ELR (cell line): ENCODE measurements at places on chromosomes 7 and 10.

DNA sequence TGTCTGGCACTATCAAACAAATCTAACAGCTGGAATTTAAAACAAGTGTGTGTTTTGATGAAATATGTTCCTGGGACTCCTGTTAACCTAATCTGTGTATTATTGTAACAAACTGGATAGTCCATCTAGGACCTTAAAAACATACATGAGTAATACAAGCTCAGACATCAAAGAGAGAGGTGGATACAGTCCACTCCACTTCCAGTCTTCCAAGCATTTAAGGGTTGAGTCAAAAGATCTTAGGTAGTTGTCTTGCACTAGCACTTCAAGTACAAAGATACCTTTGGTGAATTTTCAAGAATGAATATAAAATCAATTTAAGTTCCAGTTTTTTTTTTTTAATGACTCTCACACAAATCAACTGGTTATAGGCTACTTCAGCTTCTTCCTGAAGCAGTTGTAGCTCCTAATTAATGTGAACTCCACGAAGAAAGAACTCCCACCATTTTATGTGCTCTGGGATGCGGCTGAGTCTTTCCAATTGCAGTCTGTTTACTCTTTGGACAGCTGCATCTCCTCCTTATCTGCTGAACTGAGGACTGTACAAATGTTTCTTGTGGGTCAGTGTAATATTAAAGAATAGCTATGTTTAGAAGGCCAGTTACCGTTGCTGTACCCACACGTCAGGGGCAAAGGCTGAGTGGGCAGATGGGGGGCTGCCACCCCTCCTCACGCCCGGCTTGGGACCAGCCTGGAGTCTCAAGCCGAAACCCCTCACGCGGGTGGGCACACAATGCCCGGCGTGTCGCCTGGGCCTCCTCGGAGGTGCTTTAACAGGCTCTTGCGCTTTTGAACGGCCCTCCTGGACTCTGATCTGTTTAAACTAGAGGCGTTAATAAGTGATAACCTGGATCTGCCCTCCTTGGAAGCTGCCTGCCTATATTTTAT is 2.9 kb upstream of the IGF2BP3 start:
- DNase-seq, result peak; percentile 59

GRCh38 chr10:75506930-75507329 is 75.5 kb downstream of the LRMDA start:
- DNase-seq, result no peak

DNA sequence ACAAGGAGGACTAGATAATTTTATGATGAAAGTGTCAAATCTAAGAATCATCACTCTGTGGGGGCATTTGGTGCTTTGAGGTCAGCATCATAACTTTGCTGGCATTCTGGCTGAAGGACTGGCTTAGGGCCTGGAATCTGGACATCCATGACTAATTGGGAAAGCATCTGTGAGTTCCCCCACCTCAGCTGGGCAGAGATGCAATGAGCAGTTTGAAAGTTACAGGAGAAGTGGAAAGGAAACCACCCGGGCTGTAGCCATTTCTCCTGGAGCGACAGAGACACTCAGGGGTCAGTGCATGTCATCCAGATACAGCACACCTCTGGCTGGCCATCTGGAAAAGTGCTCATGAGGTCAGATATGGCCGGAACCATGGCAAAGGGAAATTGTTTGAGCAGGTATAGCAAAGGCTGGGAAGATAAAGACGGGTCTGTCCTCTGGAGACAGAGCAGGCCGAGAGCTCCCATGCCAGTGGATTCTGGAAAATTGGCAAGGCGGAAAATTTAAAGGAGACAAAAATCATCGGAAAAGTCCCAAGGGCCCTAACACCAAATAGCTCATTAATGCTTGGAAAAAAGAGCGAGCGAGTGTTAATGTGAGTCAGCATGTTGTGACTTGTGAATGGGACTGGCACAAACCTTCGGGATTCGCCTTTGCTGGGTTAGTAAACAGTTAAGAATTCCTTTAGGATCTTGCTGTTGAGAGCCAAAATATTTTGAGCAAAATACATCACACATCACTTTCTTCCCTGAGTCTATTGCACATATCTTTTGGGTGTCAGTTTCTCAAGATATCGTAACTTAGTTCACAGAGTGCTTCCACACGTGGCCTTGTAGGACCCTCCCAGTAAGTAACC is 188.4 kb upstream of the AGK start:
- DNase-seq, result peak; percentile 80

DNA sequence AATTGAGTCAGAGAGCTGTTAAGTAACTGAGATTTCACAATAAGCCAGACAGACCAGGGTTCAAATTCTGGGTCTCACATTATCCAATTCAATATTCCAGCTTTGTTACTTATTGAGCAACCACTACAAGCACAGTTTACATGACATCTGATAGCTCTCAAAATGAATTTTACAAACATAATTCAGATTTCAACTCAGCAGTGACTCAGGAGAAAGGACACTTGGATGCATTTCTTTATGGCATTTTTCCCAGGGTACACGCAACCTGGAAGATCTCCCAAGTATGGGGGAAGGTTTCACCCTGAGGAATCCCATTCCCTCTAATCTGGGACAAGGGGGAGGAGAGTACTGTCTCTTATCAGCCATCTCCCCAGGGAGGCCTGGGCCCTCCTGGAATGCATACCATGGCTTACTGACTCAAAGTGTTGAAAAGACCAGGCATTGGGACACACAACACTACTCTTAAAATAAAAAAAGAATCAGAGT is 102.4 kb downstream of the CFTR start:
- peak; percentile 33 for DNase-seq

DNA sequence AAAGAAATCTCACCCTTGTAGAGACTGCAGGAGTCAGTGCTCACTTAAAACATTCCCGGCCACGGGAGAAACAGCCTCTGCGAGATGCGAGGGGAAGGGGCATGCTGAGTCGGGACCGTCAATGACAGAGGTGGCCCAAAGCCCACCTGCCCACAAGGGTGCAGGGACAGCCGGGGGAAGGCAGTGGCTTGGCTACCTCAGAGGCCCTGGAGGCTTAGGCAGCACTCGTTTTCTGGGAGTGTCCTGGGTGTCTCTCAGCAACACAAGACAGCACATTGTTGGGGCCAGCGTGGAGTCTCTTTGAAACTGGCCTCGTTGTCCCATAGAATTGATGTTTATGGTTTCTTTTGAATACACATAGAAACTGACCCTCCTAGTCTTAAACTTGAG is 25.6 kb upstream of the SYCE1 start:
- no peak for DNase-seq

DNA sequence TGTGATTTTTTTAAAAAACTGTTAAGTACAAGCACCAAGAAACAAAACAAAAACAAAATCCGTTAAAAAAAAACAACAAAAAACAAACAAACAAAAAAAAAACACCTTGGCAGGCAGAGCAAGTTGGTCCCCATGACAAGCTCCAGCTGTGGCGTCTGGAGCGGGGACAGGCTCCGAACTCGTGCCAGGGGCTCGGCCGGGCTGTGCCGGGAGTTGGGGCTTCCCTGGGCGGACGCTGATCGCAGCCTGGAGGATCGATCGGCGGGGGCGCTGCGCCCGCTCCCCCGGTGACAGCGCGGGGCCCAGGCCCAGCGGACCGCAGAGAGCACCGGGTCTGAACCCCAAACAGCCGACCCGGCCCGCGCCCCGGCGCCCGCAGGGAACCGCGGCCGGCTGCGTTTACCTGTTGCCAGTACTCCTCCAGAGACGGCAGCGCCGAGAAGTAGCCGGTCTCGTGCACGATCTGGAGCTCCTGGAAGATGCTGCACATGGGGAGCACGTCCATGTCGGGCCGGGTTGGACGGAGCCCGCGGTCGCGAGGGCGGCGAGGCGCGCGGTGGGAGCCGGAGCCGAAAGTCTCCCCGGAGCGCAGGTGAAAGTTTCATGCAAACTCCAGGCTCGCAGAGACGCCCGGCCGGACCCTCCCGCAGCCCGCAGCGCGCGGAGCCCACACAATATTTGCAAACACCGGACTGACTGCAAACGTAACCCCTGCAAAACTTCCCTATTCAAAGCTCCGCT is at the start of gene KLF6:
Gene KLF6 (minus strand): TSS at position 700 of the 741 bp plus-strand sequence. CDS start 195 bp downstream, at position 505.
- DNase-seq, result peak; percentile 38

GRCh38 chr10:126584836-126585235 is 85.7 kb downstream of the C10orf90 start:
- no peak for DNase-seq

GRCh38 chr7:98283127-98283886 is 1.8 kb downstream of the BRI3 start:
- peak; percentile 78 for DNase-seq

- peak; percentile 97 for DNase-seq
Measured at GRCh38 chr10:12177642-12178041, 18.0 kb downstream of the NUDT5 start.

DNA sequence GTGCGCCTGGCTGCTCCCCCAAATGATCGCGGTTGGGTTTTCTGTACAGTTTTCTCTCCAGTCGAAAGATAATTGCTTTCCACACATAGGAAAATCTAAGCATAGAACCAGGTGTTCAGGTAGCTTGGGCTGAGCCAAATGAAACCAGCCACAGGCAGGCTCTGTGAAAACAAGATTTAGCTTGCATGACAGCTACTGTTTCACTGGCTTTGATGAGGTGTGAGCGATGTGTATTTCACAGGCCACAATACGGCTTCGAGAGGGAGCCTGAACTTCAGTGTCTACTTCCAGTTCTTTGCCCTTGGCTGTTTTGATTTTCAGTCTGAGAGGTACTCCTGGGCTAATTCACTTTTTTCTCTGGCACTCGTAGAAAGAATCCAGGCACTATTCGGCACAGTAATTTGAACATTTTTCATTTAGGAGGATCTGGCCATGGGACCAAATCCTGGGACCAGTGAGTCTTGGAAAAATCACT is 110.5 kb downstream of the JCAD start:
- DNase-seq, result peak; percentile 52
